Activated CD4-positive, alpha-beta T cell treated with anti-CD3 and anti-CD28 coated beads for 24 hours (primary cell): ENCODE measurements at places on chromosomes 2 and 18.

DNA sequence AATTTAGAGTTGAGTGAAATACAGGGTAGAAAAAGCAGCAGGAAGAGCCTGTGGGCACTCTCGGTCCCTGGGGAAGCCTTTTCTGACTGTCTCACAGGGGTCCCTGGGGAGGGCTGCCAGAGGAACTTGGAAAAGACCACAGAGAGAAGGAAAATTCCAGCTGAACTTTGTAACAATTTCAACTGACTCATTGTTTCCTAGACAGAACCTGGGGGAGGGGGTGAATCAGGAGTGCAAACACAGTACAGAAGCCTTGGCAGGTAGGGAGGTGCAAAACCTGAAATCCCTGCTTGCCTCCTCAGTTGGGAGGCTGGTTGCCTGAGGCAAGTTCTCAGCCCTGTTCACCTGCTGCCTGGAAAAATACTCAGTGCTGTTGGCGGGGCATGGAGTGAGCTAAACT lies 106.8 kb downstream of the GRB14 start:
- DNase-seq = no peak

GRCh38 chr2:76445880-76446279 lies 735.2 kb upstream of the GCFC2 start:
- DNase-seq = no peak

DNA sequence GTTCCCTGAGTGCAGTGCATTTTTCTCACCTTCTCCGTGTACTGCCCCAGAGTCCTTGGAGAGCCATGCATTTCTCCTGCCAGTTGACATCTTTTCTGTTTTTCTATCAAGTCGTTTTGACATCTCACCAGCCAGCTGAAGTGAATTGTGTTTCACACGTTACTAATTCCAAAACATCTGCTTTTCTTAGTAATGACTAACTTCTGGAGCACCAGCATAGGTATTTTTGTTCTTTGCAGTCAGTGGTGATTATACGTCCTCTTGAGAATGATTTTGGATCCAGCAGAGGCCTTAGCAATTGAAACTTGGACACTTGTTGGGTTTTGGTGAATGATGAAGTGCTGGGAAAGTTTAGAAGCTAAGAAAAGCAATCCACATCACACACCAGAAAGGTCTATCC lies 112.5 kb downstream of the PIK3C3 start:
- no peak for DNase-seq

- DNase-seq = peak; percentile 67
Measured at GRCh38 chr2:45643543-45644542, 7.6 kb upstream of the PRKCE start.

DNA sequence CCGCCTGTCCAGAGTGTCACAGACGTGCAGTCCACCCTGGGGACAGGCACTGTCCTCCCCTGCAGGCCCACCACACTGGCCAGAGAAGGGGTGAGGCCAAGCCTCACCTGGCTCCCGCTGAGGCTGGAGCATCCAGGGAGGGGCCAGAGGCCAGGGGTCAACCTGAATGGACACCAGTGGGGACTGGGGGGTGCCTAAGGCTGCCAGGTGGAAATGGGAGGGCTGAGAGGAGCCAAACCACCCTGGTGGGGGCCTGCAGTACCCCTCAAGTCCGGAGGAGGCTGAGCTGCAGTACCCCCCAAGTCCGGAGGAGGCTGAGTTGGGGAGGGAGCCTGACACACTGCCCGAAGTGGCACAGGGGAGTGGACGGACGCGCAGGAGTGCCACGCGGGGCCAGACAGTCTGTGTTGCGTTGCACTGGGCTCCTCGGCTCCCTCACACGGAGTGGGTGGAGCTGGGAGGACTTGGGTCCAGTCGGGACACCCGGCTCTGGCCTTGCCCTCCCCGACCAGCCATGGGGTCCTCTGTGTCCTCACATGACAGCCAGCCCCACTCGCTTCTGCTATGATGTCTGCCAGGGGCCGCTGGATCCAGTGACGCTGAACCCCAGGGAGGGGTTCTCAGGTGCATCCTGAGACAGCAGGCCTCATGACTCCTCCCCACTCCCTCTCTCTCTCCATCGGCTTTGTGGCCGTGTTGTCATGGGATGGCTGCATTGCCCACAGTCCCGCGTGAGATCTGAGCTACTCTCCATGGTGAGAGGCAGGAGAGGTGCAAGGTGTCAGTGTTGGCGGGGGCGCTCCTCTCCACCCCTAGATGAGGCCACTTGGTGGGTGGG lies 22.3 kb upstream of the GPC1 start:
- no peak for DNase-seq

- no peak for DNase-seq
Measured at GRCh38 chr2:54579682-54580620, 123.8 kb downstream of the SPTBN1 start.

- peak; percentile 5 for DNase-seq
Measured at GRCh38 chr18:23828426-23828825, 139.2 kb downstream of the LAMA3 start.

- no peak for DNase-seq
Measured at GRCh38 chr18:58196881-58197872, 153.2 kb downstream of the NEDD4L start.

- DNase-seq = no peak
Measured at GRCh38 chr2:81942136-81942680, 1637.7 kb upstream of the LRRTM1 start.

DNA sequence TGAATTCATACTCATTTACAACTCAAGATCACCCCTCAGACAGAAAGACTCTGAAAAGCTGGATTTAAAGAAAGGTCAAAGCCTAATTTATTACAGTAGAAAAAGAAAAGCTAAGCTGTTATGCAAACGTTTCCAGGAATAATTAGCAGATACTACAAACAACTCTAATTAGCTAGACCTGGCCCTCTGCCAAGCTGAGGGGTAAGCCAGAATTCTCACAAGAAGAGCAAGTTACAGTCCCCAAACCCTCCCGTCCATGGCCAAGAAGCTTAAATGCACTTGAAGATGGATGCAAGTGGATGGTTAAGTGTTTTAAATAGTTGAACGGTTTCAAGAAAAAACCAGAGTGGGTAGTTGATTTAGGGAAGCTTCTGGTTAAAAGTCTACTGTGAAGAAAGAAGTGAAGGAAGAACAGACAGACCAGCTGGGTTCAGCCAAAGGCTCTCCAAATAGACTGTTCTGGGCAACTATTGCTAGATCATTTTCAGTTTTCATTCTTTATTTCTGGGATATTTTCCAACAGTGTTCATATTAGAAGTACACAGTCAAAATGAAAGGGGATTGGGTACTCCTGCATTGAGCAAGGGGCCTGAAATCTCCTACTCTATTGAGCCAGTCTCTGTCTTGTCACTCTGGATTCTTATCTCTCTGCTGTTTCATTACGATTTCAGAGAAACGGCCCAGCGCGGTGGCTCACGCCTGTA lies 4.8 kb downstream of the LMAN2L start:
- DNase-seq = no peak

- DNase-seq = no peak
Measured at GRCh38 chr2:233058717-233059546, 1.2 kb upstream of the INPP5D start.

GRCh38 chr2:208069186-208069585 lies 43.9 kb upstream of the PLEKHM3 start:
- no peak for DNase-seq

DNA sequence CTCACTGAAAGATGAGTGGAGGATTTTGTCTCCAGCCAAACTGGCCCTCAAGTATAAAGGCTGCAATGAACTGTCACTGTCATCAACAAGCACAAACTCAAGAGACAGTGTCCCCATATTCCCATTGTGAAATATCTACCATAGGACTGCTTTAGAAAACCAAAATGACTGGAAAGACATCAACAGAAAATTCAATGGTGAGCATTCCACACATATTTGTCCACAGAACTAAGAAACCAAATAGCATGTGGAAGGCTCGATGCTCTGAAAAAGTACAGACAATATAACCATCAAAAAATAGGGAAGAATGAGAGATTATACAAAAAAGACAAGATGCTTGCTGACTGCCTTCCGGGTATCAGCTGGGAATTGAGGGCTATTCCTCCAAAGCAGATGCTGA lies 37.6 kb downstream of the TGFBRAP1 start:
- no peak for DNase-seq

- no peak for DNase-seq
Measured at GRCh38 chr2:42923580-42924417, 131.4 kb upstream of the HAAO start.

DNA sequence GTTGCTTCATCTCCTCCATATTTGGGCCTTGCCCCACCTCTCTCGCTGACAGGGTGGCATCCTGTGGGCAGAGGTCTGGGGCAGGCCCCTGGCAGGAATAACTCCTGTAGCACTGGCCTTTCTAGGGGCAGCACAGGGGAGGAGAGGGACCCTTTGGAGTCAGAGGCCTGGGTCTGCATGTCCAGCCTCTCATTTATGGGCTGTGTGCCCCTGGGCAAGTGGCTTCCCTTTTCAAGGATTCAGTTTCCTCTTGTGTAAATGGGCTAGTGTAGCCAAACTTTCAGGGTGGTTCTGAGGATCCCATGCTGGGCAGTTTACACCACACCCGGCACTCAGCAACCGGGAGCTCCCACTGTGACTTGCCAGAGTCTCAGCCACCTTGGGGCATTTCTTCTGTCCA lies 23.4 kb downstream of the ADRA2B start:
- DNase-seq = no peak

GRCh38 chr2:241797441-241798080 lies 11.4 kb upstream of the NEU4 start:
- no peak for DNase-seq

DNA sequence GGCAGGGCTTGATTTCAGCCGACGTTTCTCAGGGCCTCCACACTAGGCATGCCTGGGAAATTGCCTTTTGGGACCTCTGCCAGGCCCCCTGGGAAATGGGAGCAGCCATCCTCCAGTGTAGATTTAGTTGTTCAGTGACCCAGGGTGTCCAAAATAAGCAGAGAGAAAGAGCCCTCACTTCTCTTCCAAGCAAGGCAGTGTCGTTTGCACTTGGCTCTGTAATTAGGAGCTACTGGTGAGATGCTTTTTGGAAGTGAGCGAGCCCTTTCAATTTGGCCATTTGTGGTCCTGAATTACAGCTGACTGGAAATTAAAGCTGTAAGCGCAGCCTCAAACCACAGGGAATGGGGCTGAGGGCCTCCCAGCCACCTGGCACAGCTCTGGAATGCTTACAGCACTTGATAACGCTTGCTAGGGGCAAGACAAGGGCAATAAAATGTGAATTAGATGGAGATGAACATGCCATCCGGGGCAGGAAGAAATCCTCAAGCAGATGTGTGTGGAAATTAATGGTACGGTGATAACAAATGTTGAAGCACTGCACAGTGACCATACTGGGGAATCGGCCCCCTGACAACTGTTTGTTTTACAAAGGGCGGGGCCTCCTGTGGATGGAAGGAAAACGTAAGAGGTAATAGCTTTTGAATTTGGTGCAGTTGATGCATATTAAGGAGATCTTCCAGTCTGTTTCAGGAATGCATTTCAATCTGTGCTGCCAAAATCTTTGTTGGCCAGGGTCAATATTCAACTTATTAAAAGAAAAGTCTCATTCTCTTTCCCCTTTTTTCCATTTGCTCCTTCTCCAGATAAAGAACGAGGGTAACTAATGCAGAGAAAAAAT lies 173.1 kb downstream of the UXS1 start:
- no peak for DNase-seq
